ENCODE measurements at places on chromosomes 2 and 18.

GRCh38 chr2:63983986-63984605, 35.1 kb downstream of the VPS54 start:
- DNase-seq, result no peak

- DNase-seq, result no peak
Measured at GRCh38 chr2:216596980-216597509, 36.2 kb upstream of the IGFBP2 start.

- DNase-seq, result peak; percentile 64
Measured at GRCh38 chr18:2932247-2933181, 80.4 kb downstream of the LPIN2 start.

DNA sequence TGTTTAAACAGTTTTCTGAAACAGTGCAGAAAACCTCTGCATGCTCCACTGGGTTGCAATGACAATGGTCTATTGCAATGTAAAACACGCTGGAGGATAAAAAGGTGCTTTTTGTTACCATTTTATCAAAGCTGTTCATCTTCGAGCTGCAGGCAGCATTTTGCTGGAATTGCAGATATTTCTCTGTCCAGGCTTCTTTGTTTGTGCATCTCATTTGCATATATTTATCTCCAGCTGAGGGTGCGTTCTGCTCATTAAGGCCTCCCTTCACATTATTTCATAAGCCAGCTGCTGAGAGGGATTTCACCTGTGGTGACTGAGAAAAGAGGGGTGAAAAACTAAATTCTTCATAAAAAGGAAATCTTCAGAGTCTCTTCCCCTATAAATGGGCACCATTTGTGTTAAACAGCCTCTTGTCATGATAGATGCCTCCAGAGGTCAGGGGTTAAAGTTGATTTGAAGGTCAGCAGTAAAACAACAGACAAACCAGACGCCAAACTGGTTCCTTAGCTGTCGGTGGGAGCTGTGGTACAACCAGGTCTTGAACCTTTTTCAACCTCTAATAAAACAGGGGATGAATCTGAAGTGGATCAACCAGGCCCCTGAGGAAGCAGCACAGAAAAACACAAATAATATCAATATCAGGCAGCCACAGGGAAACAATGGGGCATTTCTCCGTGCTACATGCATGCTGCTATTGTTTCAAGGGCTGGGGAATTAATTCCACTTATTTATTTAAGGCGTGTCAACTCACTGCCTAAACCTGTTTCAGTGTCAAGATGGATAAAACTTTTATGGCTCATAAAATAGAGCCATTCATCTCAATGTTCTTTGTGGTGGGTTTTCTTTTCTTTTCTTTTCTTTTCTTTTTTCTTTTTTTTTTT, 265.1 kb downstream of the MEIS1 start:
- DNase-seq, result no peak

DNA sequence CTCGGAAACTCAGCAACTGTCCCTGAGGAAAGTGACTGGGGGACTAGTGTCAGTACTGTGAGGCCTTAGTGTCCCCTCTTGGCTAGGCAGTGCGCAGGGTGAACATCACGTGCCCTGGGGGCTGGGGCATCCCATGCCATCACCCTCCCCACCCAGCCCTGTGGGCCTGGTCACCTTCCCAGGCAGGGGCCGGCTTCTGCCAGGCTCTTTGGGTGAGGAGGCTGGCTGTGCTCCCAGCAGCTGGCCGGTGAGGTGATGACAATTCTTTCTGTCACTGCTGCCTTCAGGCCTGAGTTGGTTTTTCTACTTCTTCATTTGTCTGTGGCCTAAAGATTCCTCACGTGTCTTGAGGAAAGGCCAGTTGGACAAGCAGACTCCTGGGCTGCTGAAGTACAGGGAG, 180.8 kb downstream of the KLHL29 start:
- DNase-seq, result no peak

- DNase-seq, result no peak
Measured at GRCh38 chr18:29928081-29928480, 1114.5 kb downstream of the DSC3 start.

DNA sequence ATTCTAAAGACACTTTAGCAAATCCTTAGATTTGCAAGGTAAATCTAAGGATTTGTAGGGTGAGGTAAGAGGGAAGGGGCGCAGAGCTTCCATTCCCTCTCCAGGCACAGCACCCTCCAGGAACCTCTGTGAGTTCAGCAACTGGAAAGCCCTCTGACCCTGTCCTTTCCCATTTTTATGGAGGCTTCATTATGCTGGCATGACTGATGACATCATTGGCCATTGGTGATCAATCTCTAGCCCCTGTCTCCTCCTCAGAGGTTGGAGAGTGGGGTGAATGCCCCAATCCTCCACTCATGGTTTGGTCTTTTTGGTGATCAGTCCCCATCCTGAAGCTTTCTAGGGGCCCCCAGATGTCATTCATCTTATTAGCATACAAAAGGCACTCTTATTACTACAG, 187.8 kb downstream of the TSN start:
- DNase-seq, result no peak

DNA sequence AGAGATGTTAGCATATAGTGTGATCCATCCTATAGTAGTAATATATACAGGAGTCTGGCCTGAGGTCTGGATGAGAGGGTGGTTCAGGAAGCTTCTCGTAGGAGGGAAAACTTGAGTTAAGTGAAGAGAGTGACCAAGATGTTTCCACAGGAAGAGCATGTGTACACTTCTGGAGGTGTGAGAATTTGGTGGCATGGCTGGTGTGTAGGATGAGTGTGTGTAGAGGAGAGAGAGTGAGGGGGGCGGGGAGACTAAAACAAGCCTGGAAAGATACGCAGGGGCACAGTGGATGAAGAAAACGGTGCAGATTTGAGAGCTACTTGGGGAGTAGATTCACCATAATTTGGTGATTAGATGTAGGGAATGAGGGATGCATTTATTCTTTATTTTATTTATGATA, 43.5 kb upstream of the CTLA4 start:
- DNase-seq, result no peak

GRCh38 chr2:187165936-187166610, 282.0 kb downstream of the CALCRL start:
- no peak for DNase-seq

GRCh38 chr2:201915446-201915845, 109.1 kb downstream of the CDK15 start:
- no peak for DNase-seq

DNA sequence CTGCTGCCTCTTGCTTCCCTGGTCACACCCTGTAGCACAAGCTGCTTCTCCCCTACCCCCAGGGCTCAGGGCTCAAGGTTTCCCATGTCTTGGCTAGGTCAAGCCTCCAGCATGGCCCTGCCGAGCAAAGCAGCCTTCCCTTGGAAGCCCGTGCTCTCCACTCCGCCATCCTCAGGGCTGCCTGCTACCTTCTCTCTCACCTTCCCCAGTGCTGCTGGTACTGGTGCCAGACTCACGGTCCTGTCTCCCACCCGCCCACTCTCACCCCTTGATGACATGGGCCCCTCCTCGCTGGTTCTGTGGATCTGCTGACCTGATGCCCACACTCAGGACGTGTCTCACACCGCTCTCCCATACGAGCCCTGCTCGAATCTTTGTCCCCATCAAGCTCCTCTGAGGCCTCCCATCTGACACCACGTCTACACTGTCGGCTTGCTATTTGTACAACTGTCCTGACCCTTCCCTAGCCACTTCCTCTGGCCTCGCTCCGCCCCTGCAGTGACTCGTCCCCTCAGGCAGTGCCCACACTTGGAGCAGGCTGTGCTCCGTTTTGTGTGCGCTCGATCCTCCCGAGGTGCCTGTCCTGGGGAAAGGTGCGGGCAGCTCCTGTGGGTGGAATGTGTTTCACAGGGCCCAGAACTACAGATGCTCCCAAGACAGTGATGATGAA, 49.9 kb downstream of the ZAP70 start:
- DNase-seq, result no peak

DNA sequence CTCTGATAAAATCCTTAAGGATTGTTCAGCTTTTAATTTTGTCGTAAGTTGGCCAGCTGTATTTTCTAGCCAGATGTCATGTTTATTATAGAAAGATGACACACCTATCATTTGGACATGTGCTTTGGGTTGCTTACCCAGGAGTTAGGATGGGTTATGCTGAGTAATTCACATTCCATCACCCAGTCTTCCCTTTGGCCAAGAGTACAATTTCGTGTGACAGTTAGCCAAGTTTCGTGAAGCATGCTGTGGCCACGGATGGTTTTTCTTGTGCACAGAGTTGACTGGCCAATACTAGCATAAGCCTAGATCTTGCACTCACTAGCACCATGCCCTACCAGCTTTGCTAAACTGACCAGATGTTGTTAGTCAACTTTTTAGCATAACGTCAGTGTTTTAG, 5.8 kb downstream of the MAPRE3 start:
- DNase-seq, result no peak

GRCh38 chr18:22314420-22314819, 103.3 kb downstream of the CTAGE1 start:
- no peak for DNase-seq

DNA sequence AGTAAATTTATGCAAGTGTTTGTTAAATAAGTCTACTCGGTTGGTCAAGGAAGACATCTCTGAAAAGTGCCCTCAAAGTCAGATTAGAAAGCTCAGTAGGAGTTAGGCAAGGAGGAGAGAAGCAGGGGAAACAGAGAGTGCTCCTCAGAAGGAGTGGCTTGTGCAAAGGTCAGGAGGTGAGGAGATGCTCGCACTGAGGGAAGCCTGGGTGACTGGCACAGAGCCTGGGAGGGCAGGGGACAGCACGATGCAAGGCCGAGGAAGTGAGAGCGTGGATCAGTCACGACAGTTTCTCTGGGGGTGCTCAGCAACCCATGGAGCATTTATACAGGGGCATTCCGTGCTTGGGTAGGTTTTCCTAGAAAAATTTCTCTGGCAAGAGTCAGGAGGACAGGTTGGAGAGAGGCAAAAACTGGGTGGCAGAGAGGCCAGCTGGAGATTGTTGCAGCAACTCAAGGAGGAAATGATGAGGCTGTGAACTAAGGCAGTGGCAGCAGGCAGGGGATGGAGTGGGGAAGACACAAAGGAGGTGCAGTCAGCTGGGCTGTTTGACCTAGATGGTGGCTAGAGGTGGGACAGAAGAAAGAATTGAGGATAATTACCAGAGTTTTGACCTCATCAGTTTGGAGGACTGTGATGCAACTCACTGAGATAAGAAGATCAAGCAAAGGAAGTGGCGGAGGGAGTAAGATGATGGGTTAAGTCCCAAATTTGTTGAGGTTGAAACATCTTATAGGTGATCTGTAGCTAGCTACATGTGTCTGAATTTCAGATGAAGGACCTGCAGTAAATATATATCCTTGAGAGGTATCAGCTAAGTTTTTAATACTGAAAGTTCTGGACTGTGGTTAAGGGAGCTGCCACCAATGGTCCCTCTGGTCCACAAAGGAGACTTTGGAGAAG, 52.4 kb downstream of the BCL2 start:
- no peak for DNase-seq

GRCh38 chr2:235533616-235534385, 40.0 kb downstream of the AGAP1 start:
- DNase-seq, result no peak

GRCh38 chr2:128330583-128330982, 11.9 kb upstream of the HS6ST1 start:
- no peak for DNase-seq

DNA sequence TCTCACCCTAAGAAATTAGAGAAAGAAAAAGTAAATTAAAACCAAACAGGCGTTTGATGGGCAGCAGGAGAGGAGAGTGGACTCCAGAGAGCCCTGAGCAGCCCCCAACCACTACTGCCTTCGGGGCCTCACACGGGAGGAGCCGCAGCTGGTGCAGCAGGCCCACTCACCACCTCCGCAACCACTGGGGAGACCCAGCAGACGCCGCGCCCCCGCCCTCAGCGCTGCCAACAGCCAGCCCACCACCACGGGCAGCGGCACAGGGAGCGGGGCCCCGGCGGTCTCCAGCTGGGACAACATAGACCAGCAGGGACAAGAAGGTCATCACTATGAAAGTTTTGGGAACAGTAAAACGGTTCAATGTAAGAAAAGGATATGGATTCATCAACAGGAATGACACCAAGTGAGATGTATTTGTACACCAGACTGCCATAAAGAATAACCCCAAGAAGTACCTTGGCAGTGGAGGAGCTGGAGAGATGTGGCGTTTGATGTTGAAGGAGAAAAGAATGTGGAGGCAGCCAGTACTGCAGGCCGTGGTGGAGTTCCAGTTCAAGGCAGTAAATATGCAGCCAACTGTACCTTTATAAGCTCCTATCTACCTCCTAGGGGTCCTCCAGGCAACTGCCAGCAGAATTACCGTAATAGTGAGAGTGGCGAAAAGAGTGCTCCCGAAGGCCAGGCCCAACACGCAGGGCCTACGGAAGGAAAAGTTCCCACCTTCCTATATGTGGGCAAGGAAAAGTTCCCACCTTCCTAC, 76.5 kb downstream of the OLA1 start:
- DNase-seq, result no peak

DNA sequence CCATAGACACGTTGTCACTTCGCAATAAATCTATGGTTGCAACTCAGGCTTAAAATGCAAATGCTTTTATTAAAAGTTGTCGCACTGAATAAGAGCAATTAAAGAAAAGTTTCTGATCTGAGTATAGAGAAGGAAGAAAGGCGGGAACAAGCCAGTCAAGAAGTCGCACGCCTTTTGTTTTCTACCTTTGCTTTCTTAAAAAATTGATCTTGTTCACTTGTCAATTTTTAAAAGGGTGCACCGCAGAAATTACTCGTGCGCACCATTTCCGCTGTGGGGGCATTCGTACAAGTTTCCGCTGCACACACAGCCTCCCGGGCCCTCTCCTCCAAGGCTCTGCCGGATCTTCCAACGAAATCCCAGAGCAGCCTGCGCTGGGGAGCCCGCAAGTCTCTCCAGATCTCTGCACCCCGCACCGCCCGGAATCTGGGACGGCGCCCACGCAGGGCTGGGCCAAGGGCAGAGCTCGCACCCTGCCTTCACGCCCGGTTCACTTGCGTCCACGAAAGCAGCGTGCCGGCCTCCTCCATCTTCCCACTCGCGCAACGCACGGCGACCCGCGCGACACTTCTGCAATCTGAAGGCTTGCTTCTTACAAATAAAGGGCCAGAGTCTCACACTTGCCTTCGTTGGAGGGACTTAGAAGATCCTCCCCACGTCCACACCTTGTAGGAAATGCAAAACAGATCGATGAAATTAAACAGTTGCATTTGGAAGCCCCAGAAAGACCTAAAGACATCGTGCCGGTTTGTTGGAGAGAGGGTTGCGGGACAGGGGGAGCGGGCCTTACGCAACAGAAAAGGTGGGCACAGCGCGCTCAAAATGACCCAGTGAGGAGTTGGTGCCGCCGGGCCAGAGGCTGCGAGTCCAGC, 2.6 kb upstream of the SALL3 start:
- DNase-seq, result no peak

- DNase-seq, result no peak
Measured at GRCh38 chr2:240374085-240374907, 61.2 kb upstream of the GPC1 start.

DNA sequence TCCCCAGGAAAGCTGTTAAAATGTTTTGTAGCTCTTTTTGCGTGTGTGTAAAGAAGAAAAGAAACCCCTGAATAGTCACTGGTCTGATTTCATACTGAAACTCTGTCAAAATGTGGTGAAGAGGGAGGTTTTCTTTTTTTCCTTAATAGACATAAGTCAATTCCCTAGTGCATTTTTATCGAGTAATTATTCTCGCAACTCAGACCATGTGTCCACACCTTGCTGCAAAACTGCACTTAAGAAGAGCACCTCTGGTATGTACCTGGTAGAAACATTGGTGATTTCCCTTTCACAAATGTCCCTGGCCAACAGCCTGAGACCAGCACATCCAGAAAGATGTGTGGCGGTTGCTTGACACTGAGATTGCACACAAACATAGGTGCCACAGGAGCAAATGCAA, 159.9 kb downstream of the ZNF521 start:
- DNase-seq, result no peak

- no peak for DNase-seq
Measured at GRCh38 chr18:9594823-9595596, 19.3 kb downstream of the PPP4R1 start.

- no peak for DNase-seq
Measured at GRCh38 chr18:41113885-41114482, 841.0 kb upstream of the PIK3C3 start.

GRCh38 chr2:102417946-102418345, 5.0 kb upstream of the IL18RAP start:
- DNase-seq, result peak; percentile 44

Measured in CD8-positive, alpha-beta T cell (primary cell).